ENCODE measurements at places on chromosomes 2 and 18.

GRCh38 chr2:64904413-64905329, 84.5 kb upstream of the SLC1A4 start:
- peaks cover 13% of the 10 kb centered on the region for H3K27me3 ChIP-seq
- no peaks in the 10 kb centered on the region for H3K36me3 ChIP-seq
- no peaks in the 10 kb centered on the region for H3K4me1 ChIP-seq
- no peak overlapping the region for H3K27ac ChIP-seq
- no peak overlapping the region for H3K4me3 ChIP-seq
- no peak for ATAC-seq

DNA sequence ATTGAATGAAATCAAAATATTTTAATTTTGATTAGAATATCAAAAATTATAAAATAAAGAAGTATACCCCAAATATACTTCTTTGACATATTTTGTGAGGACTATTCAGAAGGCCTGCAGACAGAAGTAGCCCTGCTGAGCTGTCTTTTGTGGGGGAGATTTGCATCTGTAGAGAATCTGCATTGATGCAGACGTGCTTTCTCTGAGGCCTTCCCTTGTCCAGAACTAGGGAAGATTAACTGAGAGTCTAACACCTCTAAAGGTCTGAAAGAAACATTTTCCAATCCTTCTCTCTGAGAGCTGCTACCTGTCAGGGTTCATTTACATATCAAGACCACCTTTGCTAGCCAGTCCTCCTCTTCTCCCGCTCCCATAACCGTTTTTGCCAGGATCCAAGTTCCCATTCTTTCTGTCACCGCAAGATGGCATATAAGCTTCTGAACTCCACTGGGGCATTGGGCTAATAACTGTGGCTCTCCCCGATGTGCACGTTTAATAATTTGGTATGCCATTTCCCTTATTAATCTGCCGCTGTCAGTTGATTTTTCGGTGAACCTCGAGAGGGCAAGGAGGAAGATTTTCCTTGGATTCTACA, 510.4 kb upstream of the CNTNAP5 start:
- no peaks in the 10 kb centered on the region for H3K27me3 ChIP-seq
- H3K4me1 ChIP-seq, result no peaks in the 10 kb centered on the region
- no peak for ATAC-seq
- H3K27ac ChIP-seq, result no peak overlapping the region
- no peak overlapping the region for H3K4me3 ChIP-seq

DNA sequence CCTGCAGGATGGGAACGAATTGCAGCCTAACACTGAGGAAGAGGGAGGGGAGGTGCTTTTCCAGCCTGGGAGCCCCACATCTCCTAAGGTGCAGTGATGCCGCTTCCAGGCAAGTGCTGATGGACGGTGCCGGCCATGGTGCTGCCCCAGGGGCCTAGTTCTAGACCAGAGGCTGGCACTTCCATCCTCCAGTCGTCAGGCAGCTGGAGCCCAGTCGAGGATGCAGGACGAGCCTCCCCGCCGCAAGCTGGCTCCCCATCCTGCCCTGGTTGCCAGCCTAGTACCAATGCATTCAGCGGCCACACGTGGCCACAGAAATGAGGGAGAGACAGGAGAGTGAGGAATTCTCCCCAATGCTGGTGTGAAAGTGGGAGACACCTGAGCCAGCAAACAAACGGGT, 413.5 kb downstream of the ZNF516 start:
- no peaks in the 10 kb centered on the region for H3K4me1 ChIP-seq
- H3K27ac ChIP-seq, result no peak overlapping the region
- H3K27me3 ChIP-seq, result peaks cover 3% of the 10 kb centered on the region
- ATAC-seq, result no peak

DNA sequence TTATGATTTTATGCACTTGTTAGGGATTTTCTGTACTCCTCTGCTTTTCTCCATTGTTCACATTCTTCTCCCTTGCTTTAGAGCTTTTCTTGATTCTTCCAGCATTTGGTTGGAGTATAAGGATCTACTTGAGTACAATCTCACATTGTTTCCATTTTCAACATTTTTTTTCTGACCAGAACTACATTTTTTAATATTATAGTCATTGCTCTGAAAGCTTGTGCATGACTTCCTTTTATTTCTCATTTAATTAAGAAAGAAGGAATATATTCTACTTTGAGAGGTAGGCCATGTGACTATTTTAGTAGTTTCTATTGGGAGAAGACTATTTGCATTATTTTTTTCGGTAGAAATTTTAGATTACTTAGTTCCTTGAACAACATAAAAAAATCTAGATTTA, 200.4 kb downstream of the TMEM247 start:
- H3K27ac ChIP-seq, result no peak overlapping the region
- H3K36me3 ChIP-seq, result no peaks in the 10 kb centered on the region
- no peak overlapping the region for H3K4me3 ChIP-seq
- H3K4me1 ChIP-seq, result no peaks in the 10 kb centered on the region
- ATAC-seq, result no peak

- no peaks in the 10 kb centered on the region for H3K27me3 ChIP-seq
- H3K36me3 ChIP-seq, result peaks cover 86% of the 10 kb centered on the region
- peak; percentile 41 for ATAC-seq
- H3K4me1 ChIP-seq, result peaks cover 11% of the 10 kb centered on the region
- H3K4me3 ChIP-seq, result peak overlapping the region; percentile 34
- H3K27ac ChIP-seq, result peak overlapping the region; percentile 78
Measured at GRCh38 chr18:703213-703967, 9.0 kb downstream of the ENOSF1 start.

GRCh38 chr18:41371156-41372045, 583.6 kb upstream of the PIK3C3 start:
- no peaks in the 10 kb centered on the region for H3K27me3 ChIP-seq
- no peaks in the 10 kb centered on the region for H3K36me3 ChIP-seq
- no peak overlapping the region for H3K27ac ChIP-seq
- H3K4me1 ChIP-seq, result no peaks in the 10 kb centered on the region
- ATAC-seq, result no peak

Data from activated T-helper 17 cell treated with anti-CD3 and anti-CD28 coated beads, Interleukin-2, amount 50 U/mL, for 72 hours (primary cell).